ENCODE measurements at places on chromosomes 16 and 17.

- DNase-seq = no peak
Observed at GRCh38 chr17:36867716-36868341, 69.4 kb upstream of the LHX1 start.

DNA sequence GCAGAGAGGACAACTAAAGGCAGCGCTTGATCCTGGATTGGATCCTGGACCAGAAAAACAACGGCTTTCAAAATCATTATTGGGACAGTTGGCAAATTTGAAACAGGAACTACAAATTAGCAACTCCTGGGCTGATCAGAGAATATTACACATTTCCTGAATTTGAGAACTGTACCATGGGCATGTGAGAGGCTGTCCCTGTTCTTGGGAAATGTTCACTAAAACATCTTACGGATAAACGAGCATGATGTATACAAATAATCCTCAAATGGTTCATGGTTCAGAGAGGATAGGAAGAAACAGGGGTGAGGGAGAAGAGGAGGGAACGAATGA, 2.3 kb upstream of the ITGAE start:
- DNase-seq = no peak

DNA sequence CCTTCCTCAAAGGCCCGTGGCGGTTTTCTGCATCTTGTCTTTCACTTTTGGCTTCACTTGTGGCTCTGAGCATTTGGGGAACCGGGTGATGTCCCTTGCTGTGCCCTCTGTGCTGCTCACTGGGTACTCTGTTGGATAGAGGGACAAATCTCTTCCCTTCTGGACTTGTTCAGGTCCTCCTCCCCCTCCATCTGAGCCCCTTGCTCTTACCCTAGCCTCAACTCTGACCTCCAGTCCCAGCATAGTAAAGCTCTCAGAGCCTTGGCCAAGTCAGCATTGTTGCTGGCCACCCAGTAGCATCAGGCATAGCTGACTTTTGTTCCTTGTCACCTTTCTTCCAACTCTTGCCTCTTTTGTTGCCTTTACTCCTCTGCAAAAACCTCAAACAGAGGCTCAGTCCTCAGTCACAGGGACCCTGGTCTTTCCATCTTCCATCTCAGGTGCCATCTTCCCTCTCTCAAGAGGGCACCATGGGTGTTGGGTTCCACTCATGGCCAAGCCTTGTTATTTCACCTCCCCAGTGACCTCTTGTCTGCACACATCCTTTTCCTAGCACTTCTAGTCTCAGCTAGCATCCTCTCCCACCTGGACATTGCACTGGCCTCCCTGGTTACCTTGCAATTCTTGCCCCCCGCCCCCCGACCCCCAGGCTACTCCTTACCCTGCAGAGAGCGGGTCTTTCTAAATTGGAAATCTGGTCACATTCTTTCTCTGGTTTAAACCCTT, 393 bp upstream of the PSMB10 start:
- no peak for DNase-seq

- no peak for DNase-seq
Observed at GRCh38 chr17:61478026-61478789, 26.0 kb downstream of the TBX4 start.

DNA sequence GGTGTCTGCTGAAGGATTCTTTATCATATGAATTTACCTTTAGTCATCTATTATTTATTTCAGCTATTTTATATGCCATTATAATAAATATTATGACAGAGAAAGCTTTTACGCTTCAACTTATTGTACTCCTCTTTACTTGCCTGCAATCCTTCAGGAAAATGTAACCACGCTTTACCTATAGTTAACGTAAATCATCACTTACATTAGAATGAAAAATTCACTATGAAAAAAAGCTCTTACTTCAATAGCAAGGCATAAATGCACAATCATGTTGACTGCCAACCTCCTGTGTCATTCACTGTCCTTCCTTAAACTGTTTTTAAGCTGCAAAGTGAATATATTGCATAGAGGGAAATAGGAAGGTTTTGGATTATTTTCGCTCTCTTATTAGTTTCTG, 277.9 kb downstream of the WWOX start:
- no peak for DNase-seq

DNA sequence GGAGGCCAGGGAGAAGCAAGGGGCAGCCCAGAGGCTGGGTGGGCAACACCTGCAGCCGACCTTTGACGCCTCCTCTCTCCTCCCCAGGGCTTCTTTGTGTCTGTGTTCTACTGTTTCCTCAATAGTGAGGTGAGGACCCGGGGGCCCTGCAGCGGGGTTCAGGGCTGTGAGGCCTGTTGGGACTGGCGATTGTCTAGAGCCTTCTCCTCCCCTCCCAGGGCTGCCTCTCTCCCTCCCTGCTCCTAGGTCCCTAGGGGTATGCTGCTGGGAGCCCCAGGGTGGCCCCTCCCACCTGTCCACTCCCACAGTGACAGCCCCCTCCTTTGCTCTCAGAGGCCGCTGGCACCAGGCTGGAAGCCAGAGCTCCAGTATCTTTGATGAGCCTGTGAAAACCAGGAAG, 10.8 kb upstream of the SPPL2C start:
- no peak for DNase-seq

DNA sequence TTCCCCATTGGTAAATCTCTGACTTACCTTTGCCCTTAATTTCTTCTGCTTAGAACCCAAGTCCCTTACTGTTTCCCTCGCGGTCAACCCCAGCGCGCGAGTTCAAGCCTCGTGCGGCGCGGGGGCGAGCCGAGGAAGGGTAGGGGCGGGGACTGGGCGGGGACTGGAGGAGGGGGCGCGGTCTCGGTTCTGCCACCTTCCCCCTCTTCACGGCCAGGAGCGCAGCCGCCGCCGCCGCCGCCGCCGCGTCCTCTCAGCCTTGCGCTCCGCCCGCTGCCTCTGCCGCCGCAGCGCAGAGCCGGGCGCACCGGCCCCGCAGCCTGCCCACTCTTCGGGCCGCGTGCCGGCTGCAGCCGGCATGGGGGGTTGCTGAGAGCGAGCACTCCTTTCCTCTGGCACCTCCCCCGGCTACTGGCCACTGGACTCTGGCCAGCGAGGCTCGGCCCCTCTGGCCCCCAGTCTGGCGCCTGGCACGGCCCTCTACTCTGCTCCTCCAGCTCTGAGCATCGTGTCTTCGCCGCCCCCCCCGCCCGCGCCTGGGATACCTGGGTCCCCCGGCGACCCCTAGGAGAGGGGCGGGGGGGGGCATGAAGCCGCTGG, at the start of gene RAPGEFL1:
TSS of gene RAPGEFL1 (plus strand) at position 196 of the 600 bp plus-strand sequence. CDS start at position 588, 392 bp downstream.
- DNase-seq = peak; percentile 50

DNA sequence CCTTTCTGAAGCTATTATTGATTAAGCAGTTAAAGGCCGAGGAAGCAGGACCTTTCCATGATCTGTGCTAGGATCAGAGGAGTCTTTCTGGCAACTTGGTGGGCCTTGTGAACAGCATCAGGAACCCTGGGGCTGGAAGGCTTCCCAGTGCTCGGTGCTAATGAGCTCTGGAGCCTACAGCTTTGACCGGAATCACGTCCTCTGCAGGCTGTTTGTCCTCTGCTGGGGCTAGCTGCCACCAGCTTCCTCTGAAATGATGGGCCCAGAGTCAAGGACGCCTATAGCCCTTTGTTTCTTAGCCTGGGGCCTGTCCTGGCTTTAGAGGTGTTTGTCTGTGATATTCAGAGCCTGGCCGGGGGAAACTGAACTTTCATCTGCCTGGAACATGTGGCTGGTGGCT, 111.6 kb downstream of the SHISA9 start:
- DNase-seq = no peak

GRCh38 chr16:4455081-4455480, 19.3 kb downstream of the NMRAL1 start:
- no peak for DNase-seq

DNA sequence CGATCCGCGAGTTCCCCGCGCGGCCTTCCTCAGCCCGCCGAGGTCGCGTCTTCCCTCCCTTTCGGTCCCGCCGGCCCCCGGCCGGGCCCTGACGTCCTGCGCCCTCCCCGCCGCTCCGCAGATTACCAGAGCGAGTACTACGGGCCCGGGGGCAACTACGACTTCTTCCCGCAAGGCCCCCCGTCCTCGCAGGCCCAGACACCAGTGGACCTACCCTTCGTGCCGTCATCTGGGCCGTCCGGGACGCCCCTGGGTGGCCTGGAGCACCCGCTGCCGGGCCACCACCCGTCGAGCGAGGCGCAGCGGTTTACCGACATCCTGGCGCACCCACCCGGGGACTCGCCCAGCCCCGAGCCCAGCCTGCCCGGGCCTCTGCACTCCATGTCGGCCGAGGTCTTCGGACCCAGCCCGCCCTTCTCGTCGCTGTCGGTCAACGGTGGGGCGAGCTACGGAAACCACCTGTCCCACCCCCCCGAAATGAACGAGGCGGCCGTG, 5.4 kb downstream of the LHX1 start:
- DNase-seq = no peak

DNA sequence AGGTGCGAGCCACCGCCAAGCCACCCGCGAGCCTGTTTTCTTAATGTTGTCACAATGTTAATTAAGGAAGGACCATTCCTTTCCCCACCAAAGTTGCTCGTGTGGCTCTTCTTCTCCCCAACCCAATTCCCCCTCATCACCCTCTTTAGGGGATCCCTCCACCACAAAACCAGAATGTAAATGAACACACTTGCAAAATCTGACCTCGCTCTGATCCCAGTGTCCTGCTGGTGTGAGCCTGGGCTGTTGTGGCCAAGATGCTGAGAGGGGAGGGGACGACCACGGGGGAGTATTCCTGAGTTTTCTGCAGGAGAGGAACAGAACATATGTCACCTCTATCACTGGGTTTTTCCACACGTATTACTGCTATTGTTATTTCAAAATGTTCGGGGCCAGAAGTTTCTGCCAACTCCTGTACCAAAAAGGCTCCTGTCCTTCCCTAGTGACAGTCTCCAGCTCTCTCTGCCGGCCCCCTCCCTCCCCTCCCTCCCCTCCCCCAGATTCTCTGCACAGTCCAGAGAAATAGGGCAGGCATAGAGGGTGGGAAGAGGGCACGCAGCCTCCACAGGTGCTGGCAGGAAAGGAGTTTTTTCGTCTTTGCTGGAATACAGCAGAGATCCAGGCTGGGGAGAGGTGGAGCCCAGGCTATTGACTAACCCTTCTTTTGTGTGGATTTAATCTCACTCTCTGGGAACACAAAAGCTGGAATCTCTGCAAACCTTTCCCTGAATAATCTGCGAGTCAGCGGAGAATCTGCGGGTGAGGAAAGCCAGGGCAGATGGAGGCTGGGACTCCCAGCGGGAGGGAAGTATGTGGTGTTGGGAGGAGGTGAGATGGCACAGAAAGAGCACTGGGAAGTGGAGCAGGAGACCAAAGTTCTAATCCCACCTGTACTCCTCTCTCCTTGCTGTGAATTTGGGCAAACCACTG, 4.5 kb upstream of the CA4 start:
- DNase-seq = no peak

DNA sequence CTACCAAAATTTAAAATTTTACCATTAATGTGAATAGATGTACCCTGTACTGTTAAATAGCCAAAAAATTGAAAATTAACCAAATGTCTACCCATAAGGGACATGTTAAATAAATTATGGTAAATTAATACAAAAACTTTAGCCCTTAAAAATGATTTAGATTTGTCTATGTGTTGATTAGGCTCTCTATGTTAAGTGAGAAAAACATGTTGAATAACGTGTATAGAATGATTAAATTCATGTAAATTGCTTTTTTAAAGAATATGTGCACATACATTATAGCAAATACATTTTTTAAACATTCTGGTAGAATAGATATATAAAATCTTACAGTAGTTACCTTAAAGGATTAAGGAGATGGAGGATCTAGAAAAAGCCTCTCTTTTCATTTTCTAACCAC, 59.5 kb downstream of the BRIP1 start:
- no peak for DNase-seq

DNA sequence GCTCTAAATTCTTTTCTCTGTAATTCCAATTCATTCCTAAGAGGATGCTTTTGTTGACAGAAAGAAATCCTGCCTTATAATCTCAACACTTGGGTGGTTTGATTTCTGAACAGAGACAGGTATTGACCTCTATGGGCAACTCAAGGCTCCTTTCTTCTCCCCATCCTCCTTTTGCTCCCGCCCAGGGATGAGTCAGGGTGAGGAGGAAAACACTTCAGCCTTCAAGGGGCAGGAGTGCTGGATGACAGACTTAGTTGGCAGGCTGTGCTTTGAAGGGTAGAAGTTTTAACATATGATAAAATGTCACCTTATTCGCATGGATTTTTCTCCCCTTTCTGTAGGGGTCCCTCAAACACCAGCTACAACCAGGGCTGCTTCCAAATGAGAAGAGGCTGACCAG, 16.7 kb upstream of the TOM1L1 start:
- no peak for DNase-seq

DNA sequence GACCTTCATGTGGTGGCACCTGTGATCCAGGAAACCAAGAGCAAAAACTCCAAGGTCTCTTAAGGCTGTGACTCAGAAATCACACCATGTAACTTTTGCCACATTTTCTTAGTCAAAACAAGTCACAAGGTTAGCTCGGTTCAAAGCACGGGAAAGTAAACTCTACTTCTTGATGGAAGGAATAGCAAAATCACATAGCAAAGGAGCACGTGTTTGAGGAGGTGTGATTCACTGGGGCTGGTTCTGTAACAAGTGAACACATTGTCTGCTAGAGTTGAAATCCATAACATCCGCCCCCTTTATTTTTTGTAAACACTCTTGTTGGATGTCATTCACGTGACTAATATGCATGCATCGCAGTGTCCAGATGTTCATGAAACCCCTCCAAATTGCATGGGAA, 415.0 kb upstream of the MAF start:
- DNase-seq = no peak

GRCh38 chr17:45311760-45312476, 4.9 kb downstream of the MAP3K14 start:
- no peak for DNase-seq

DNA sequence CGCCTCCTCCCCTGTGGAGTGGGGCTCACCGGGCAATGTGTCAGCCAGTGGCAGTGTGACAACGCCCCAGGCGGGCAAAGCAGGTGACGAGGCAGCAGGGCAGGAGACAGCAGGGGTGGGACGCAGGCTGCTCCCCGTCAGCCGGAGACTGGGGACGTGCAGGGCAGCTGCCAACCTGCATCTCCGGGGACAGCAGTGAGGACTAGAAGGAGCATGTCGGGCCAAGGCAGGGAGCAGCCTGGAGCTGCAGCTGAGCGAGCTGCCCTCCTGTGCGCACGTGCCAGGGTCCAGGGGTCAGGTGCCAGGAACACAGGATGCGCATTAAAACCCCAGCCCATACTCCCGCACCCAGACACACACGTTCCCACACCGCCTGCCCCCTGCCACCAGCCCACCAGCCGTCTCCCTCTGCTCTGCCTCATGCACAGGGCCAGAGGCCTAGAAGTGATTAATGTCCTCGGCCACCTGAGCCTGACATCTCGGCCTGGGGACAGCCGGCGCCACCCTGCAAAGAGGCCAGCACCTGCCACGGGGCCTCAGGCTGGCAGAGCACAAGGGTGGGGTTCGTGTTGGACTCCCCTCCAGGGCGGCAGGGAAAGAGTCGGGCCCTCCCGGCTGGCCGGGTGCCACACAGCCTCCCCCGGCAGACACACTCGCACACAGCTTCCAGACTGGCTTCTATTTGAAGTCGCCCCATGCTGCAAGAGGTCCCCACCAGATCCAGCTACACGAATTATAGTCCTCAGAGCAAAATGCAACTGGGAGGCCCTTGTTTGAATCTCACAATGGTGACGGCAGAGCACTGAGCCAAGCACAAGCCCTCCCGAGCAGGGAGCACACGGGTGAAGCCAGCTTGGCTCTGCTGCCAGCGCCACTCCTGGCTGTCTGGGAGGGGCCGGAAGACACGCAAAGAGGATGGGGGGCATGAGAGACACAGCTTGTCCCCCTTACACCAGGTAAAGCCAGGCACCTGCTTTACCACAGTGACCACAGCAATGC, 90.4 kb downstream of the RBFOX3 start:
- DNase-seq = no peak
